ENCODE measurements at places on chromosomes 11 and 22.

- no peak for DNase-seq
Measured at GRCh38 chr22:30309951-30310741, 16.6 kb downstream of the TBC1D10A start.

DNA sequence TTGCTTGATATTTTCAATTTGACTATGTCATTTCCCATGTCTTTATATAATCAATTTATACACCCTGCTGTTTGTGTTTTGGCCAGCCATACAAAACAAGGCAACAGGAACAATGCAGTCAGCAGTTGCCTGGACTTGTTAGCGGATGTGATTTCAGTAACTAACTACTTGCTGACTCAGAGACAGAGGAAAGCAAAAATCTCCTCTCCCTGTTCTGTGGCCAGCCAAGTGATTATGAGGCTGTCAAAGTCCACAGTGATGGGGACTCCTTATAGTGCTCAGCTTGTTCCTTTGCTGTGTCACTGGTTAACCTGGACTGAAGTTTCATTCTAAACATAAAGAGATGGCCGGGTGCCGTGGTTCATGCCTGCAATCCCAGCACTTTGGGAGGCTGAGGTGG is 32.6 kb upstream of the APLP2 start:
- DNase-seq = no peak

DNA sequence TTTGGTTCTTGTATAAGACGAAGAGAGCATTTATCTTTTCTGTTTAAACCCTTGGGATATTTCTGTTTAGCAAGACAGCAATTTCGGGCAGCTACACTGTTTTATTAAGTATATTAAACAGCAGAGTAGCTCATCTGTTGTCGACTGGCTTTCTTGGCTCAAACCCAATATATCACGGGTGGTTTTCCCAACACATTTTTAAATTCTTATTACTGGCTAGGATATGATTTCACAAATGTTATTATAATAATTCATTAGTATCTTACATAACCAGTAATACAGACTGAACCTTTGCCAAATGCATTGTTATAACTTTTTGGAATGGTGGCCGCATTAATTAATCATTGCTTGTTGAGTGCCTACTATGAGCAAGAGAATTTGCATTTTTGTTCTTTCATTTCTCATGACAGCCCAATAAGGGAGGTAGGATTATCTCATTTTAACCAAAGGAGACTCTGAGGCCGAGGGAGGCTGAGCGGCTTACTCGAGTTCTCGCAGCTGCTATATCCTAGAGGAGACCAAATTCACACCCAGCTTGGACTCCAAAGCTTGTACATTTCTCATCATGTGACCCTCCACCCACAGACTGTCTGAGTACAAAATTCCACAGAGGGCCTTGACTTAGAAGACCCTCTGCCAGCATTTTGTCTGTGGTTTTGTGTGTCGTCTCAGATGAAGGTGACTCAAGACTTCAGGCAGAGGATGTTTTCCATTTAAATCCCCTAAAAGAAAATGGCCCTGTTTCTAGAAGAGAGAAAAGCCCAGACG is 304.9 kb downstream of the NTM start:
- no peak for DNase-seq

DNA sequence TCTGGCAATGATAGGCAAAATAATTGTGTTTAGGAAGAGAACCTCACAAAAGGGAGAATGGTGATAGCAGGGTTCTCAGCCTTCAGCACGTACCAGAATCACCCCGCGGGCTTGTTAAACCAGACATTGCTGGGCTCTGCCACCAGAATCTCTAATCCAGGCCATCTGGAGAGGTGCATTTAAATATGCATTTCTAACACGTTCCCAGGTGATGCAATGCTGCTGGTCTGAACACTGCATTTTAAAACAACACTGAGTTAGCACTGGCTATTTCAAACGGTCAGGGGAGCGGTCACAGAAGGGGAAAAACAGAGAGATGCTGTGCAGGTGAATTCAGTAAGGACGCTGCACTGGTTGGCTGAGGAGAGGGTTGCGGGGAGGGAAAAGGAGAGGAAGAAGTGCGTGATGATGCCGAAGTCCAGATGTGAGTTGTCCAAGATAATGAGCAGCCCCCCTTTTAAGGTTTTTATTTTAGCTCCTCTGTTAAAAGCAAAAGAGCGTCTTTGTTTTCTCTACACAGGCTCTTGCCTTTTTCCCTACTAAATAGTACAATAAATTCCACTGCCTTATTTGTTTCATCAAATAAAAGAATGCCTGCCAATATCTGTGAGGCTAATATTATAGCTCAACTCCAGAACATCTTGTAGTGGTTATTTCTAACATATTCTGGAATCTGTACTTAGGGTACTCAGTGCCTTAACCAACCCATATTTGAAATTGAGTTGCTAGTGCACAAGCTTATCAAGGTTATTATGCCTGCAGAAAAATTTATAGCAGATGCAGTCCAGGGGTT is 109.6 kb upstream of the POU2AF2 start:
- no peak for DNase-seq

DNA sequence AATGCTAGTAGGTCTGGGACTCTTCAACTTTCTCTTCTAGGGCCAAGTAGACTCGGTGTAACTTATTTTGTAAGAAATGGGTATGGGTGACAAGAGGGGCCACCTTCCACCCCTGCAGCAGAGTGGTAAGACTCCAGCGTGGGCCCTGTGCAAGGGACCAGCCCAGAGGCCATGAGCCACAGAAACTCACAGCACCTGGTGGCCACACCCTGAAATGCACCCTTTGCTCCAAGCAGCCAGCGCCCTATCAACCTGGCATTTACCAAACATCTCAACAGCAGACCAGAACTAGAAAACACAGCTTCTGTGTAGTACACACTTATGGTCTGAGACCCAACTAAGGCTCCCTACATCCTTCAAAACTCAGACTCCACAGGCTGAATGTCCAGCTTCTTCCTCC is 5.7 kb downstream of the CDCA5 start:
- DNase-seq = peak; percentile 73

DNA sequence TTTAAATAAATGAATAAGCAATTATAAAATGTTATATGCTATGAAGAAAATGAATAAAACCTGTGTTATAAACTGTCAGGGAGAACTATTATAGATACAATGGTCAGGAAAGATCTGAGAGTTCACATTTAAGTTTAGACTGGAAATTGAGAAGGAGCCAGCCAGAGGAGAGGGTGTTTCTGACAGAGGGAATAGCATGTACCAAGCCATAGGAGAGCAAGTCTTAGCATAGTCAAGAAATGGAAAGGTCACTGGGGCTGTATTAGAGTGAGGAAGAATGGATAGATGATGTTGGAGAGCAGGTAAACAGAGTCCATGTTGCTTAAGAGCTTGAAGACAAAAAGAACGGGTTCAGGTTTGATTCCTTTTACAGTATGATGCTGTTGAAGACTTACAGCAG is 87.4 kb downstream of the FAM83F start:
- no peak for DNase-seq

- no peak for DNase-seq
Measured at GRCh38 chr11:121931748-121932352, 184.2 kb downstream of the BLID start.

DNA sequence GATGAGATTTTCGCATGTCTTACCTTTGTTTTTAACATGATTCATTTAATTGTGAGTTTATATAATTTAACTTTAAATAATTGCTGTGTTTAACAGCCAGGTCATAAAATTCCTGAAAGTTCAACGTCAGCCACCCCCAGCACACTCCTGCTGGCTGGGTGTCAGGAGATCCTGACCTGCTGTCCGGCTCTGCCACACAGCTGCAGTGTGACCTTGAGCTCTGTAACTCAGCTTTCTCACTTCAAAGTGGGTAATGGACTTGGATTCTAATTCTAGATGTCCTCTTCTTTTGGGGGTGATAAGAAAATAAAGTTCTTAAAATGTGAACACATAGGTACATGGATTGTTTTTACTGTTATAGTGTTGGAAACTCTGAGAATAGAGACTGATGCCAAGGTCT is 10.9 kb downstream of the VPS26B start:
- no peak for DNase-seq

GRCh38 chr11:132358573-132358953 is 988.1 kb downstream of the NTM start:
- DNase-seq = no peak

- no peak for DNase-seq
Measured at GRCh38 chr11:112748252-112748651, 213.0 kb upstream of the NCAM1 start.

DNA sequence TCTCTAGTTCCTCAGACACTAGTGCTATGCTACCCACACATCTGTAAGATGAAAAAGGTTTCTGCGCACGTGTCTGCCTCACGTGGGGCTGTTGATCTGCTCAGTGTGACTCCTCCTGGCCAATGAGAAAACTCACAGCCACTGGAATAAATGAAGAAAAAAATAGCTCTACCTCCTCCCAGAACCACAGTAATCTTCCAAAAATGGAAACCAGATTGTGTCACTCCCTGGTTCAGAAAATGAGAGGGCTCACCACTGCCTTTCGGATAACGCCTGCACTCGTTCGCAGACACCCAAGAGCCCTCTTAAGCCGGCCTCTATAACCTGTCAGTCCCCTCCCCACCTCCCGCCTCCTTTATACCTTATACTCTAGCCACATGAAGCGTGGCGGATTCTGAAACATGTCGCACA is 5.1 kb downstream of the APBB1 start:
- peak; percentile 80 for DNase-seq

- DNase-seq = no peak
Measured at GRCh38 chr11:97009613-97010012, 619.8 kb downstream of the JRKL start.

GRCh38 chr22:46424496-46424895 is 89.0 kb downstream of the TRMU start:
- no peak for DNase-seq

DNA sequence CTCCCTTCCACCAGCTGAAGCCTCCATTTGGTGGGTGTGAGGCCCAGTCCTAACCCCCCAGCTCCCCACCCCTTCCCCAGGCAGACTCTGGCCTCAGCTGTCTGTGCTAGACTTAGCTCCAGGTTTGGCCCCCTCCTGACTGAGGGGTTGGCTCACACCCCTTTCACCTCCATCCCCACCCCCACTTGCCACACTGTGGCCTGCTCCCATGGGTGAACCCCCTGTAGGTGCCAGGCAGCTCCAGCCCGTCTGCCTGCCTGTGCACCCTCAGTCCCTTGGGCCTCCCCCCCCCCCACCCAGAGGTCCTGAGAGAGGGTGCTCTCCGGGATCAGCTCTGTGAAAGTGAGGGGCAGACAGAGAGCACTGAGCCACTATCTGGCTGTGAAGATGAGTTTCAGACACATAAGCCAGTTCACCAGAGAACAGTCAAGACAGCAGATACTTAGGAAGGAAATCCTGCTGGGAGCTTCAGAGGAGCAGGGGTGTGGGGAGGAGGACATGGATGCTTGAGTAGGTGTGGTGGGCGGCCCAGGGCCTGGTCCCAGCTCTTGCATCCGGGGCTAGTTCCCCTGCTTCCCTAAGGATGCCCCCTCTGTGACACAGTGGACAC is 36.2 kb downstream of the PPM1F start:
- DNase-seq = no peak

GRCh38 chr11:59186130-59186594 is 14.2 kb downstream of the DTX4 start:
- DNase-seq = peak; percentile 53

DNA sequence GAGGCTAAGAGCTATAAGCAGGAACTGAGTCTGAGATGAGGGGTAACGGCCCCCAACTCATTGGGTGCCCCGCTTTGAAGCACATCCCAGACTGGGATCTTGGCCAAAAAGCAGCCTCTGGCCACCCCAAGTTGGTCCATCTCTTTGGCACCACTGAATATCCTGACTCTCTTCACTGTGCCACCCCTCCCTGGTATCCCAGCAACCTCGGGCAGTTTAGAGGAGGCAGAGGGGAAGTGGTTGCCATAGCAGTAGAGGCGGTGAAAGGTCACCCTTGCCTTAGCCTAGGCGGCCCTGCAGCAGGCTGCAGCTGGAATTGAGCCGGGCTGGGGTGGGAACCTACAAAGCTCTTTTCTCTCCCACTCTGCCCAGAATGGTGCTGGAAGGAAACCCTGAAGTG is 1.1 kb downstream of the PELI3 start:
- no peak for DNase-seq

- DNase-seq = no peak
Measured at GRCh38 chr11:21556926-21557325, 636.0 kb upstream of the ANO5 start.

- no peak for DNase-seq
Measured at GRCh38 chr11:110196241-110196754, 100.1 kb downstream of the RDX start.

DNA sequence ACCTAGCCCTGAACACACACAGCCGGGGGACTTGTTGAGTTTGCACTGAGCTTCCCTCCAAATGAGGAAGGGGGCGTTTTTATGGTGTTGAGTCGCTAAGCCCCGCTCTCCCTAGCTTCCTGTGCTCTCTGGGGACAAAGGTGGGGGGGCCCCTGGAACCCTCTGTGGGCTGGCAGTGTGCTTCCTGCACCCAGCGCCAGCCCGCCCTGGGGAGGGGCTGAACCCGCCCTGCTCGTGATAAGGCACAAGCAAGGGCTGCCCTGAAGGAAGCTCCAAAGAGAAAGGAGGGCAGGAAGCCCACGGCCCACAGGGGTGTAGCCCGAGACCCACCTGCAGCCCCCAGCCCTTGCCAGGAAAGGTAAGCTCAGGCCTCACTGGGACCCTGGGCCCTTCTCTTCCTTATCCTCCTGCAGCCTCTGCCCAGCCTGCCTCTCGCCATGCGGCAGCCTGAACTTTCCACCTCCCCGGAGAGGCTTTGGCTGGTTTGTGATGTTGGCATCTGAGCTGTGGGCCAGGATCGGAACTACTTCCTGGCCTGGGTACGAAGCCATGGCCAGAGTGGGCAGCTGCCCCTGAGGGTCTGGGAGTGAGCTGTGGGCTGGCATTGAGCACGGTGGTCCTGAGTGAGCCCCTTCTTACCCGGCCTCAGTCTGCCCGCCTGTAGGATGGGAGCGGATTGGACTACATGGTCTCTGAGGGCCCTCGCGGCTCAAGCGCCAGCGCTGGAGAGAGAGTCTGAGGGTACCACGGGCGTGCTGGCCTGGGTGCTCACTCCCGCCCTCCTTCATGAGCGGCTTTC is at the start of gene FERMT3:
Gene FERMT3 (plus strand): TSS at position 265 of the 799 bp plus-strand sequence. CDS start 644 bp downstream, outside the sequence.
- DNase-seq = peak; percentile 73

DNA sequence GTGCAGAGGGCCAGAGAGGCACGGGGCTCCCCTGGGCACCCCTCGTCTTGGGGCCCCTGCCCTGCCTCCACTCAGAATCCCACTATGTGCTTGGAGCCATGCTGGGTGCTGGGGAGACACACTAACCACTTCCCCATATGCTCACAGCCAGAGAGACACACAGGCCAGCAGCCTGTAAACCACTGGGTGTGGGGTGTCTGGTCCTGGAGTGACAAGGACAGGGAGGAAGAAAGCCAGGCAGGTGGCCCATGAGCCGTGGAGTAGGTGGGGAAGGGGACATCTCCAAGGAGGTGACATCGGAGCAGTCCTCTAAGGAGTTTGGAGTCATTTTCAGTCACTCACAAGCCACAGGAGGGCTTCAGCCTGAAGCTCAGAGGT is 58.9 kb downstream of the CDKN1C start:
- DNase-seq = no peak

DNA sequence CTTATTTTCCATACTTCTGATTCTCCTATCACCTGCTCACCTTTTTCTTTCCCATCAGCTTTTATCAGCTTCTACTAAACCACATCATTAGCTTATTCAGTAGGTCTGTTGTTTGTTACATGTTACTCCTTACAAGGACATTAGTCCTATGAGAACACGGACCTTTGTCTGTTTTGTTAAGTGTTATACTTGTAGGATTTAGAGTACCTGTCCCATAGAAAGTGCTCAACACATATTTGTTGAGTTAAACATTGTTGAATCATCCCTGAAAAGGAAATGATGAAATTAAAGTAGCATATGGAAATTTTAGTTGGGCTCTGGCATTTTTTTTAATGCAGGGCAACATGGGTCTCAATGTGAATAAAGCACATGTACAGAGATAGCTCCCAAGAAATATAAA is 222.1 kb upstream of the CARD18 start:
- no peak for DNase-seq

All from activated naive CD4-positive, alpha-beta T cell treated with anti-CD3 and anti-CD28 coated beads, Interleukin-2, amount 50 U/mL, for 16 hours (primary cell).